ENCODE measurements at places on chromosomes 13 and 19. TPM values are rescaled to one million over a fixed set of nuclear protein-coding genes. Genes with fewer than 3 reads are reported as not detected.

GRCh38 chr13:96817336-96817941, 176.8 kb downstream of the OXGR1 start:
- DNase-seq = no peak

DNA sequence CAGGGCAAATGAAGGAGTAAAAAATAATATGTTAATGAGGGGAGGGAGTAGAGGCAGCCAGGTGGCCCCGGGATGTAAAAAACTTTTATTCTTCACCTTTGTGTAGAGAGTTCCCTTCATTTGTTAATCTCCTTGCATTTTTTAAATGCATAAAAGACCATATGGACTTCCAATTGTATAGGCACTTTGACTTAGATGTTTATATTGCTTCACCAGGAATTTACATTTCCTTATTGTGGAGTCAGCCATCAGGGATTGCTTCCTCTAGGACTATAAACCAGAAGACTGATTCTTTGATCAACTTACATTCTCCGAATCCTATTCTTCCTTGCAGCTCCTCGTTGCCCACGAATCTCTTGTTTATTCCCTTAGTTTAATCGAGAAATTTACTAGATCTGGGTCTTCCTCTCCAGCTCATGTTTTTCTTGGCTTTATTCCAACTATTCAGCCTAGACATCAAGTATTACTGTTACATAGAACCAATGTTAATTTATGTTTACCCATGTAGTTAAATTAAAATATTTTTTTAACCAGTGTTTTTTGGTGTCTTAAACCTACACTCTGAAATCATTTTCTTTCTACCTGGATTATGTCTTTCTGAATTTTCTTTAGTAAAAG, 1187.0 kb upstream of the SLC10A2 start:
- no peak for DNase-seq

DNA sequence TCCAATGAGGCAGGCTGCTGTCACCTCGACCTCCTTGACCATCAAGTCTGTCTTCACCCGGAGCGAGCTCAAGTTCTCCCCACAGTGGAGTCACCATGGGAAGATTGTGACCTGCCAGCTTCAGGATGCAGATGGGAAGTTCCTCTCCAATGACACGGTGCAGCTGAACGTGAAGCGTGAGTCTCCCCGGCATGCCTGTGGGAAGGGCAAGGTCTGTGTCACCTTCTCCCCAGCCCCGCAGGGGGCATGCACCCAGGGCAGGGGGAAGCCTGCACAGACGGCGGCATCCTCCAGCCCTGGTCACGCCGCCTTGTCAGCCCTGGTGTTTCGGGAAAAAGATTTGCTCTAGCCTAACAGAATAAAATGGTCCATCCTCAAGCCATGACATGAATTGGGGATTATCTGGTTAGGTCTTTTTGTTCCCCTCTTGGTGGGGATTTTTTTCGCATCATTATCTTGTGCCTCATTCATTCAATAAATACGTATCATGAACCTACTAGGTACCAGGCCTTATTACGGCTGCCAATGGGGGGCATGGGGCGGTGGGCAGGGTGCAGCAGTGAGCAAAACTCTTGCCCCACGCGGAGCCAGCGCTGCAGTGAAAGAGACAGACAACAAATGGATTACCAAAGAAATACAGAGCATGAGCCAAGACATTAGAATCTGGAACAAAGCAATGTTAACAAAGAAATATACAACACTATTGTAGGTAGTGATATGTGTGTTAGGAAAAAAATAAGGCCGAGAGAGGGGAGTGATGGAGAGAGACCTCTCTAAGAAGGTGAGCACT, 7.4 kb downstream of the CD22 start:
- DNase-seq = no peak

- peak; percentile 79 for DNase-seq
These were observed 15.2 kb downstream of the UPF1 start for GRCh38 chr19:18846862-18847548.

GRCh38 chr13:54183166-54183565, 1154.6 kb downstream of the OLFM4 start:
- no peak for DNase-seq

DNA sequence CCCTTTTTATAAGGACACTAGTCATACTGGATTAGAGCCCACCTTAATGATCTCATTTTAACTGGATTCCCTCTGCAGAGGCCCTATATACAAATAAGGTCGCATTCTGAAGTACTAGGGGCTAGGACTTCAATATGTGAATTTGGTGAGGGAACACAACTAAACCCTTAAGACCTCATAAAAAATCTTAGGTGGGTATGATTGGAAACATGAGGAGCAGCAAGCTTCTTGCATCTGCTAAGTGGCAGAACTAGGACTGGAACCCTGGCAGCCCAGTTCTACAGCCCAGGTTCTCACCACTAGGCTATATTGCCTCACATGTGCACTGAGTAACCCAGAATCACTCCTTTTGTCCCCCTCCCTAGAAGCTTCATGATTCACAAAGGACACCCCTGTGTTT, 17.1 kb upstream of the GRWD1 start:
- no peak for DNase-seq

DNA sequence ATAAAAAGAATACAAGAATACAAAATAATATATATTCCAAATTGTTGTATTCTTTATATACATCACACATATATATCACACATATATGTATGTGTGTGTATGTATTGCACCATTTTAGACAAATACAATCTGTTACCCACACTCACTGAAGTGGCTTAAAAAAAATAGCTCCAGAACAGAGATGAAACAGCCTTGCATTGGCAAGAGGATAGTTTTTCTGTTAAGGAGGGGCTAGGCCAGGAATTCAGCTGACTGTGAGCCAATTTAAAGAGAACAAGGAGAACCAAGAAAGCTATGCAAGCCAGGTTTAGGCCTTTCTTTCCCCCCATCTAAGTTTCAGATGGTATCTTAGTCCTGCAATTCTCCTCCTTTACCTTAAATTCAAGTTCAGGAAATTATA, 257.5 kb downstream of the MZT1 start:
- no peak for DNase-seq

Gene LINGO3
- 0.05 TPM for total RNA-seq

- no peak for DNase-seq
These were observed 855 bp upstream of the CARS2 start for GRCh38 chr13:110706570-110707372.

- no peak for DNase-seq
These were observed 5.4 kb upstream of the MTRF1 start for GRCh38 chr13:41268764-41269163.

- no peak for DNase-seq
These were observed 201.8 kb downstream of the LHFPL6 start for GRCh38 chr13:39401046-39401705.

Gene MISP
- total RNA-seq = not detected

Gene PSPN
- 0.61 TPM for total RNA-seq

- DNase-seq = no peak
These were observed 152.1 kb downstream of the DACH1 start for GRCh38 chr13:71714802-71715375.

Gene IQCN
- 0.19 TPM for total RNA-seq

Gene WDR18
- 41.7 TPM for total RNA-seq

Gene NLRP7
- not detected for total RNA-seq

DNA sequence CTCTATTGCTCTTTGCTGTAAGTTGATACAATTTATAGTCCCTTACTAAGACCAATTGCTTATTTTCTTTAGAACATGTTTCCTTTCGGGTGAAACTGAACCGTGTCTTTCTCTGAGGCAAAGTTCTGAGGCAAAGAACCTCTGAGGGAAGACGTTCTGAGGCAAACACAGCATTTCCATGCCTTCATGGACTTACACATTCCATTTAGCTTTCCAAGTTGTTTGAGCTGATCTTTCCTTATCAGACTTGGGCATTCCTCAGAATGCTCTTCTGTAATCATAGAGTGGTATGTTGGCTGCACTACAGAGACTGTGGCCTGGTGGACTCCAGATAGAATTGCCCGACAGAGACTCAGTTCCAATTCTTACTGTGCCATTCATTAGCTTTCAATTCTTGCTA, 579.1 kb downstream of the KCTD12 start:
- DNase-seq = no peak

DNA sequence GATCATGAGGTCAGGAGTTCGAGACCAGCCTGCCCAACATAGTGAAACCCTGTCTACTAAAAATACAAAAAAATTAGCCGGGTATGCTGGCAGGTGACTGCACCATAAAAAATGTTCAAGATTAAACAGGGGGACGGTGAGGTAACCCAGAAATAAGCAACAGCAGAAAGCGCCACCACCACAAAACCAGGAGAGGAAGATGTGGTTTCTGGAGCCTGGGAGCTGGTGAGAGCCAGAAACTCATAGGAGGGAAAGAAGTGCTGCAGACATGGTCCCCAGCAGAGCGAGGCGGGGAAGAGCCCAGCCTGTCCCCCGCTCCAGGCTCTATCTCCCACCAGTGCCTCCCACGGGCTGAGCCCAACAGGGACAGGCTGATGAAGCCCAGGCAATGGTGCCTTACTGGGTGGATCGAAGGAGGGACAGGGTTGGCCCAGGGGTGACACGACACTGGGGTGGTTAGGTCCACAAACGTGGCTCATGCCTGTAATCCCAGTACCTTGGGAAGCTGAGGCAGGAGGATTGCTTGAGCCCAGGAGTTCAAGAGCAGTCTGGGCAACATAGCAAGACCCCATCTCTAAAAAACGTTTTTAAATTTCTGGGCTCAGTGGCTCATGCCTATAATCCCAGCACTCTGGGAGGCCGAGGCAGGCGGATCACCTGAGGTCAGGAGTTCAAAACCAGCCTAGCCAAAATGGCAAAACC, 19.0 kb downstream of the SPC24 start:
- DNase-seq = no peak

GRCh38 chr13:21328201-21328600, 130.9 kb downstream of the ZDHHC20 start:
- no peak for DNase-seq

GRCh38 chr13:44188257-44188656, 185.4 kb upstream of the SERP2 start:
- no peak for DNase-seq

DNA sequence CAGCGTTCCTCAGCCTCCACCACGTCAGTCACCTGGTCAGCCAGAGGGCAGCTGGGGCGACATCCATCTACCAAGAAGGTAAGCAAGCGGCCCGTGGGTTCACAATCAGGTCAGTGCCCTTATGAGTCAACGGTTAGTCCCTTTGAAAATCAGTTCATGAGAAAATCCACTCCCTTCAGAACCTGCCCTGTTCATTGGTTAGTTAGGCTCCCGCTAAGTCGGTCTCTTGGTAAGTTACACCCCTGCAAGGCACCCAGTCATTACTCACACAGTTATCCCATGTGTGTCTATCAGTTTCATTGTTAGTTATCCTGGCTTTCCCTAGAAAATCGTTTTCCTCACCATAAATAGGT, 564 bp downstream of the SIGLECL1 start:
- no peak for DNase-seq

GRCh38 chr19:39727070-39727800, 10.6 kb downstream of the CLC start:
- no peak for DNase-seq

Gene NKG7
- total RNA-seq = 13.6 TPM

Gene DAND5
- 0.23 TPM for total RNA-seq

Gene CGB8
- not detected for total RNA-seq

- DNase-seq = no peak
These were observed 67.8 kb upstream of the IPO5 start for GRCh38 chr13:97885641-97886040.

GRCh38 chr13:24179486-24179850, 18.9 kb downstream of the SPATA13 start:
- DNase-seq = no peak

Gene ATP4B
- not detected for total RNA-seq

GRCh38 chr19:48872884-48873475, 759 bp downstream of the PPP1R15A start:
- DNase-seq = peak; percentile 73

Gene ACP5
- total RNA-seq = 30.5 TPM

Gene FFAR2
- total RNA-seq = 0.67 TPM

Gene IGFL2
- not detected for total RNA-seq

Gene PRRG2
- total RNA-seq = 1.4 TPM

GRCh38 chr19:5356918-5357317, 16.3 kb upstream of the PTPRS start:
- no peak for DNase-seq

Data from liver (tissue), 10 donors.